ENCODE measurements at places on chromosomes 1 and 21.

DNA sequence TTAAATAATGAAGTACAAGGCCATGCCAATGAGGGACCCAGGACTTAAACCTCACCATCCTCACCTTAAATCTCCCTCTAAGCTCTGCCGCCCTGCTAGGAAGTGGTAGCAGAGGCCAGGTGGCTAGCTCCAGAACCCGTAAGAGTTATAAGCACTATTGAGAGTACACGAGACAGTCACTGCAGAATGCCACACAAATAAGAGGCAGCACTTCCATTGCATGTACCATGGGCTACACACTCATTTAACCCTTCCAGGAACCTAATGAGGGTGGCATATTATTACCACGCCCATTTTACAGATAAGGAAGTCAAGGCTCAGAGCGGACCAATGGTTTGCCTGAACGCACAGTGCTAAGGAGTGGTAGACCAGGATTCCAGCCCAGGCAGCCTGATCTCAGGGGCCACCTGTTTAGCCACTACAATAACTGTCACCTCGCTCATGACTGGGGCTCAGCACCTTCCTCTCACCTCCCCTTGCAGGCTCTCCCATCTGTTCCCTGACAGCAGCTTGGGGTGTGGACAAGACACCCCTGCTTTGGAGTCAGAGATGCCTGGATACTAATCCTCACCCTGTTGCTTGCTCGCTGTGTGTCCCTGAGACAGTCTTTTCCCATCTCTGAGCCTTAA lies 54.8 kb upstream of the ID3 start:
- DNase-seq, result no peak

- DNase-seq, result no peak
These were observed 43.9 kb upstream of the IFNAR2 start for GRCh38 chr21:33185852-33186251.

DNA sequence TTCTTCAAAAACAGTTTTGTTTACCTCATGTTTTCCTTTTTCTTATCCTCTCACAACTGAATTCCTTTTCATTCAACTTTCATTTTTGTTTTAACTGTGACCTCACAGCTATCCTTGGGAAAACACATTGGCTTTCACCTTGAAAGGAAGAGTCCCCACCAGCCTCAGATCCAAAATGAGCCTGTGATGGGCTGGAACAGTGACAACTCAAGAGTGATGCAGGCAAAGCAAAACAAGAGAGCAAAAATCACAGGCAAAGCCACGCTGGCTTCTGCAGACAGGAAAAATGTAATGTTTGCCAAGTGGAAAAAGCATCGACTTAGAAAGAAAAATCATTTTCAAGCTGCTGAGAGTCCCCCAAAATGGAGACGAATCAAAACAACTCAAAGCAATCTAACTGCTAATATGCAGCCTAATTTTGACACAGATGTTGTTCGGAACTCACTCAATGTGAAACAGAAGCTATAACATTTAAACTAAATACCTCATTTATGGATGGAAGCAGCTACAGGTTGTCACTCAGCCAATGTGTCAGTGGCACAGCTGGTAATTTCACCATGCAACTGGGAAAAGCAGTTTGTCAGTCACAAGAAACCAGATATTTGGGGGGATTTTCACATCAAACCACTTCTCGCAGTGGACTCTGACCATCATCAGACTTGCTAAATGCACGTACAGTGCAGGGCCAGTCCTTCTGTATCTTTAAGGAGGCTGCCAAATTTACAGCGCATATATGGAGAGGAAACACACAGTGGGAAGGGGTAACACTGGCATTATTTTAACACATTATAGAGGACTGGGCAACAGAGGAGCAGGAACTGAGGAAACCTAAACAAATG lies 50.7 kb downstream of the ALG14 start:
- DNase-seq, result no peak

GRCh38 chr21:14405225-14405624 lies 22.3 kb upstream of the HSPA13 start:
- no peak for DNase-seq

- DNase-seq, result no peak
These were observed 8.8 kb downstream of the UBL4B start for GRCh38 chr1:110120960-110121561.

GRCh38 chr21:15282665-15283064 lies 217.9 kb upstream of the NRIP1 start:
- DNase-seq, result no peak

- no peak for DNase-seq
These were observed 22.8 kb upstream of the ELOA start for GRCh38 chr1:23720256-23720995.

- DNase-seq, result no peak
These were observed 5.8 kb upstream of the CCDC27 start for GRCh38 chr1:3746389-3746829.

GRCh38 chr1:119279456-119280381 lies 88.9 kb upstream of the HAO2 start:
- DNase-seq, result peak; percentile 90

DNA sequence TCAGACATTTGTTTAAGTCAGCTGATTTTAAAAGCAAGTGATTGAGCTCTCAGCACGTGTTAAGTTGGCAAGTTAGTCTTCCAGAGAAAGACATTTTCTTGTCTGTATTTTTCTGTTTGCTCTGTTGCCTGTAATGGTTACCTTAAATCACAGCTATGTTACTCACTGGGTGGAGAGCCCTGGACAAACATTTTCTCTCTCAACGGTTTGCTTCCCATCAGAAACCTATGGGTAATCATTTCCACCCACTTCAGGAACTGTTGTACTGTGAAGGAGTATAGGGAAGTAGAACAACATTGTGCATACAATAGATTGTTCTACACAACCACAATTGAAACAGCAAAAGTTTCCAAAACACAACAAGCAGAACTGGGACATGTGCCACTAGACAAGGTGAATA lies 113.9 kb upstream of the DPT start:
- no peak for DNase-seq

GRCh38 chr1:199490769-199491527 lies 536.6 kb upstream of the NR5A2 start:
- peak; percentile 67 for DNase-seq

Data from HS-5 (cell line).